ENCODE measurements at places on chromosomes 3 and 15. TPM values are rescaled to one million over a fixed set of nuclear protein-coding genes. Genes with fewer than 3 reads are reported as not detected.

Gene ZIC1
- 24.3 TPM for total RNA-seq

Gene ZCWPW2
- not detected for total RNA-seq

Gene AMT
- 1.2 TPM for total RNA-seq

Gene RBP2
- not detected for total RNA-seq

Gene SEMA6D
- total RNA-seq: 14.1 TPM

Gene CD86
- total RNA-seq: not detected

Gene ANAPC13
- total RNA-seq: 169 TPM

Gene PLSCR2
- not detected for total RNA-seq

Gene MB21D2
- 23.8 TPM for total RNA-seq

Gene ARL14
- total RNA-seq: not detected

All from MG63 (cell line).